ENCODE measurements at places on chromosomes 1 and 21.

- DNase-seq = no peak
These were observed 81.6 kb upstream of the KCNE2 start for GRCh38 chr21:34282223-34282622.

DNA sequence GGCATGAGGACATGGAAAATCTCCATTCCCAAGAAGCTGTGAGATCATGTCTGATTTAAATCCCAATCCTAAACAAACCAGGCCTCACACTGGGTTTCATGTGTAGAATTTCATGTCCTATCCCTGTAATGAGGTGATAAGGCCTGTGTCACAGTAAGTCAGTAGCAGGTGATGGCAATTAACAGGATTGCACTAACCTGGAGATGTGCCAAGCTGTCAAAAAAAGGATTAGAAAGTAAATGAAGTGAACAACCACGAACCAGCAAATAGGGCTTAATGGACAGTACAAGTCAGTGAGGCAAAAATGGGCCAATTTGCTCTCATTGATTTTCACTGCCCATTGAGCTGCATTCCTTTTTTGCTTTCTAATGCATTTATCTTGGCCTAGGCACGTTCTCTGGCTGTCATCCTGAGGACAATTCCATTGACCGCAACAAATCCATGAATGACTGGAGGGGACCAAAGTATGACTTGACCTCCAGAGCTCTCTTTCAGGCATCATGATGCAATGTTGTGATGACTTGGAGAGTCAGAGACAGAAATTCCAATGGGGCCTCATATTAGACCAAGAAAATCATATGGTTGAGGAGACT is 673.6 kb upstream of the ADGRL2 start:
- peak; percentile 20 for DNase-seq

- no peak for DNase-seq
These were observed 68.0 kb downstream of the LRRN2 start for GRCh38 chr1:204617256-204618147.

DNA sequence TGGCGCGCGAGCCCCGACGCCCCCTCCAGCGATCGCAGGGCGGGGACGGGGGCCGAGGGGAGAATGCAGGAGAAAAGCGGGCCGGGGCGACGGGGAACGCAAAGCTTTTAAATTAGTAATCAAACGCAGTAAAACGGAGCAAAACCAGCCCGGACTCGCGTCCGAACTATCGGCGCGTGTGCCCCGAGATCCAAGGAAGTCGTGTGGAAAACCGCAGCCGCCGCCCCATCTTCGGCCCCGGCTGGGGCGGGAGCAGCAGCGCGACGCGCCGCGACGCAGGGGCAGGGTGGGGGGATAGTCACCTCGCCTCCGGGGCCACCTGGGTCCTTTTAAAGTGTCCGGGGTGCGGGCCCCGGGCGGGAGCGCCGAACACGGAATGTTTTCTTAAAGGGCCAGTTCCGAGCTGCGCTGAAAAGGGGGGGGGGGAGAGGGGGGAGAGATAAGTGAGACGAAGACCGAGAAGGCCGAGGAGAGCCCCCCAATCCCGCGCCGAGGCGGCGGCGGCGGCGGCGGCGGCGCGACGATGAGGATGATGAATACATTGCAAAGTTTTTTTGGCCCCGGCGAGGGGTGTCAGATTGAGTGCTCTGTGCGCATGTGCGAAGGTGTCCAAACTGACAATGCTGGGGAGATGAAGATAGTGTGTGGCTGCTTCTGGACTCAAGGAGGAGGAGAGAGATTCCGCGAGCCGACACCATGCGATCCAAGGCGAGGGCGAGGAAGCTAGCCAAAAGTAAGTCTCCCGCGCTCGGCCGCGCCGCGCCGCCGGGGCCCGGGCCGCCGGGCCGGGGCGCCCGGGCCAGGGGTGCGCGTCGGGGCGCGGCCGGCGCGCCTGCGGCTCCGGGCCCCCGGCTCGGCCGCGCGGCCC is at the start of gene PRDM16:
TSS of gene PRDM16 (plus strand) at position 640 of the 868 bp plus-strand sequence. CDS start at position 697, 57 bp downstream.
- DNase-seq = no peak

- no peak for DNase-seq
These were observed 40.8 kb downstream of the CDCP2 start for GRCh38 chr1:54112027-54112426.
